GM23248 (cell line): ENCODE measurements at places on chromosomes 12 and 14. TPM values are rescaled to one million over a fixed set of nuclear protein-coding genes. Genes with fewer than 3 reads are reported as not detected.

DNA sequence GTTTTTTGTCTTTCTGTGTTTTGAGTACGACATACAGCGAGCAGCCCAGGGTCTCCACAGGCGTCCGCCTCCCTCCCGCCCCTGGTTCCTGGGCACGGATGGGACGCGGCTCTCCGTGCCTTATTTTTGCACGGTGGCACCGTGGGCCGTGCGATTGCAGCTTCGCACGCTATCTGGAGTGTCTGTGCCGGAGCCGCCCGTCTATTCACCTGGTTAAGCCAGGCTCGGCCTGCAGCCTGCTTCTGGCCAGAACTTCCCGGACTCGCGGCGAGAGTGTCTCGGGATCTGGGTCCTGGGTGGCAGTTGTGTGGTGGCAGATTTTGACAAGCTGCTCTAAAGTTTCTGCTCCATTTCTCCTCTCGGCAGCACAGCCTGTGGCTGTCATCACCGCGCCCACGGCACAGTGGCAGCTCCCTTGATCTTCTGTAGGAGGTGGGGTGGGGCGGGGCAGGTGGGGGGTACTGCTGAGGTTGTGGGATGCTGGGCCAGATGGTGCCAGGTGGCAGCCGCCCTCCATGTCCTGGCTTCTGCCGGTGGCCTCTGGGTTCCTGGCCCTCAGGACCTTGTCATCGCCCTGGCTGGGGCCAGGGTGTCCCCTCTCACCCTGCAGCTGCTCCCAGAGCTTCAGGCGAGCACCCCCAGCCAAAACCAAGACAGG lies 2.9 kb downstream of the MMP17 start:
- H3K4me1 ChIP-seq, result no peaks in the 10 kb centered on the region

- H3K4me1 ChIP-seq, result no peaks in the 10 kb centered on the region
- H3K4me3 ChIP-seq, result no peak overlapping the region
- no peak for DNase-seq
- no peaks in the 10 kb centered on the region for H3K27me3 ChIP-seq
- H3K36me3 ChIP-seq, result no peaks in the 10 kb centered on the region
- H3K27ac ChIP-seq, result no peak overlapping the region
These were observed 240.7 kb upstream of the PLEKHG7 start for GRCh38 chr12:92462049-92462448.

- peaks cover 20% of the 10 kb centered on the region for H3K4me1 ChIP-seq
- H3K36me3 ChIP-seq, result no peaks in the 10 kb centered on the region
- peak; percentile 64 for DNase-seq
- H3K27ac ChIP-seq, result peak overlapping the region; percentile 71
- H3K4me3 ChIP-seq, result peak overlapping the region; percentile 93
These were observed 787 bp downstream of the ACAD10 start for GRCh38 chr12:111686574-111687105.

DNA sequence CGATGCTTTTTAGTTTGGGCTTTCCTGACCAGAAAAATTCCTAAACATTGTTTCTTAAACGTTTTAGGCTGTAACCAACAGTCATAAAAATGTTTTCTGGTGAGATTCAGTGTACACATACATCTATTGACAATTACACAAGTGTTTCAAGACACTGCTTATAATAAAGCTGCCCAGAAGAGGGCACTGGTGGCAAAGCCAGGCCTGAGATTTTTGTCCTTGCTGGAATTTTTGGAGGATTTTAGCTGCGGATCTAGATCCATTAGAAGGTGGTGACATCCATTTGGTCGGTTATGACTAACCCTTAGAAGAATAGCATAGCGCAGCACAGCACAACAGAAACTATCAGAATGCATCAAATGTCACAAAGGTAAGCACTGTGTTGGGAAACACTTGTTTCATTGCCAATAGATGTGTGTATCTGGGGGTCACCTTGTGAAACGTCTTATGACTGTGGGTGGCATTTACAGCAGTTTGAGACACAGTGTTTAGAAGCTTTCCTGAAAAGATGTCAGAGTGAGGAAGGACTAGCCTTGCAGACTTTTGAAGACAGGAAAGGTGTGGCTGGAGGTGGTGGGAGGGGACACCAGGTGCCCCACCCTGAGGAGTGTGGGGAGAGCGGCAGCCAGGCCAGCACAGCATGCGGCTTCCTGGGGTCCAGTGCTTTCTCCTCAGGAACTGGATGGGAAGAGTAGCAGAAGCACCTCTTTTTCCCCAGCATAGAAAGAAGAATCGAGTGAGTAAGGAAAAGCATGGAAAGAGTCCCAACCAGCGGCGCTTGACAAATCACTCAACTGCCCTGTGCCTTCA lies 54.7 kb upstream of the FKBP4 start:
- H3K4me3 ChIP-seq, result no peak overlapping the region
- H3K27me3 ChIP-seq, result peaks cover 55% of the 10 kb centered on the region
- no peaks in the 10 kb centered on the region for H3K4me1 ChIP-seq
- no peak overlapping the region for H3K27ac ChIP-seq
- H3K36me3 ChIP-seq, result no peaks in the 10 kb centered on the region

DNA sequence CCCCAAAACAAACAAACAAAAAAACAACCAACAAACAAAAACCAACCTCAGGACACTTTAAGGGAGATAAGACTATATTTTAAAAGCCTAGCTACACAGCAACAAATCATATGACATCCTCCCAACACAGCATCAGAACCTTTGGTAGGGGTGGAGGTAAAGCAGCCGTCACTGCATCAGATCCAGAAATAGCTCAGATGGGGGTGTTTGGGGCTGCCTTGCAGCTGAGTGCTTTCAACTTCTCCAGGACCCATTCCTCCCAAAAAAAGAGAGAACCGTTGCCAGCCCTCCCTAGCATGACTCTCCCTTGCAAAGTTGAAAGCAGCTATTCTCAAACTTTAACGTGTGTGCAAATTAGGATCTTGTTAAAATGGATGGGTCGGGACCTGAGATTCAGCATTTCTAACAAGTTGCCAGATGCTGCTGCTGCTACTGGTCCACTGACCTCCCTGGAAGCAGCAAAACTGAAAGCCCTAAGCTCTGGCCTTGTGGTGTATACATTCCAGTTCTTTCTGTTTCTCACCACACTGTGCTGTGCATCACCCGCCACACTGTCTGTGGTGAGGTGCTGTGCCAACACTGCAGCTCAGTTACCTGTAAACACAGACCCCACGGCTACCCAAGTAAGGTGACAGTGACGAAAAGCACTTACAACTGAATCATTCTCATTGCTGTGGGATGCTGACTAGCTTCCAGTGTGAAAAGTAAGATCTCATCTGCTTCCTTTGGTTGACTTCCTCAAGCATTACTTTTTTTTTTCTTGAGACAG lies 54.0 kb downstream of the SLC38A1 start:
- peaks cover 8% of the 10 kb centered on the region for H3K4me1 ChIP-seq
- H3K4me3 ChIP-seq, result no peak overlapping the region
- H3K27me3 ChIP-seq, result no peaks in the 10 kb centered on the region

DNA sequence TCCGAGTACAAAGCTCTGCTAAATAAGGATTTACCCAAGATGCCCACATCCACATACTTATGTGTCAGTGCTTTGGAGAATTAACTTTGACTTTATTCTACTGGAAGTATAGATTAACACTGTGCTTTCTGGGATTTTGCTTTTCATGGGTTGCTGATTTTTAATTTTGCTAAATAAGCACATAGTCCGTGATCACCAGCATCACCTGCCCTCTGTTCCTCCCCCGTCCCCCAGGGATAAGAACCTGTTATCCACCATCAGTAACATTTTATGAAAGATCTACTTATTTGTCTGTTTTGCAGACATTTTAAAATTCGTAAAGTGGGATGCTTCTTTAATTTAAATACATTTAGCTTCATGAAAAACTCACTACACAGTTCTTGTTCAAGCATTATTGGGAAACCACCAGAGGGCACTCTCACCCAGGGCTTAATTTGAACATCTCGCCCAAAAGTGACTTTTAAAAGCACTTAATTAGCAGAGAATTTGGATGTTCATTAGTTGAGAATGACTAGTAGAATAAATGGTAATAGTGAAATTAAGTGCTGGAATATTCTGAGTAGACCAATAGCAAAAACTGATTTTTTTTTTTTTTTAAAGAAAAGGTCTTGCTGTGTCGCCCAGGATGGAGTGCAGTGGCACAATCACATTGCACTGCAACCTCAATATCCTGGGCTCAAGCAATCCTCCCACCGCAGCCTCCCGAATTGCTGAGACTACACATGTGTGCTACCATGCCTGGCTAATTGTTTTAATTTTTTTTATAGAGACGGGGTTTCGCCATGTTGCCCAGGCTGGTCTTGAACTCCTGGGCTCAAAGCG lies 35.7 kb downstream of the MRPL42 start:
- H3K4me3 ChIP-seq, result no peak overlapping the region
- peaks cover 8% of the 10 kb centered on the region; the same call in 1 of the 2 replicates for H3K36me3 ChIP-seq
- no peaks in the 10 kb centered on the region for H3K27me3 ChIP-seq
- H3K27ac ChIP-seq, result no peak overlapping the region

DNA sequence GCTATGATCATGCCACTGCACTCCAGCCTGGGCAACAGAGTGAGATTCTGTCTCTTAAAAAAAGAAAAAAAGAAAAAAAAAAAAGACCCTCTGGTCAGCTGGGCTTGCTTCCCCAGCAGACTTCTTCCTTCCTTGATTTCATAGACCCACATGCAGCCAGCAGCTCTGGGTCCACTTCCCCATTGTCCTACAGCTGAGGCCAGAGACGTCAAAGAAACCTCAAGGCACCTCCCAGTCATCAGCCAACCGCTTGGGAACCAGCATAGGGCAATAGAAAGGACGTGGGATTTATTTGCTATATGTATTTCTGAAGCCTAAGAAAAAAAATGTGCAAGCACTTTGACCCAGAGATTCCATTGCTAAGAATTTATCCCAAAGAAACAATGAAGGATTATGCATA lies 35.4 kb upstream of the SPPL3 start:
- H3K27ac ChIP-seq, result no peak overlapping the region
- H3K4me3 ChIP-seq, result no peak overlapping the region
- H3K27me3 ChIP-seq, result peaks cover 15% of the 10 kb centered on the region; the same call in 1 of the 2 replicates
- DNase-seq, result no peak

DNA sequence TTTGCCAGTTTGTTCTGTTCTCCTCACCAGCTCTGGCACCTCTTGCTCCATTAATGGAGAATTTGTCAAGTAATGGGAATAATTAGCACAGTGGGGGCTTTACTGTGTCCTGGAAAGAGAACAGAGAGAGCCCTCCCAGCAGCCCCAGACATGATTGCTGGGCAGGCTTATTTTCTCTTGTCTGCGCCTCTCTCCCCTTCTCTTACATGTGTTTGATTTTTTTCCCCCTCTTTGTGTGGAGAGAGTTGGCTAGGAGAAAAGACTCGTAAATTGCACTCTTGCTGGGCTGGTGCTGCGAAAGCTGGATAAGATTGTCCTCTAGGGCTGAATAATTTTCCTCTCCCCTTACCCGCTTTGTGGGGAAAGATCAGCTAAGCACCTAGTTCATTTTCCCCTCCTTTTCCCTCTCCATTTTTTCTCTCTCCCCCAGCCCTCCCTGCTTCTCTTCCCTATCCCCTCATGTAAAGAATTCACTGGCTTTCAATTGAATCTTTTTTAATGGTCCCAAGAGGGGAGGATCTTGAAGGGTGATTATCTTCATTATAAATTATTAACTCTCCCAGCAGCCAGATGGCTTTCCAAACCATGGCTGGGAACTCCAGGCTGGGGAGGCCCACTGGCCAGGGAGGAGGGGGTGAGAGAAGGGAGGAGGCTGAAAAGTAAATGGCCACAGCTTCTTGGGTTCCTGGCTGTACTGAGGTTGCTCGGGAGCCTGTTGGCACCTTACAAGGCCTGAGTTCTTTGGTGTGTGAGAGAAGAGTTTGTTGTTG lies 62.2 kb downstream of the NRXN3 start:
- H3K36me3 ChIP-seq, result no peaks in the 10 kb centered on the region
- H3K4me3 ChIP-seq, result no peak overlapping the region
- no peaks in the 10 kb centered on the region; the same call in 1 of the 2 replicates for H3K27me3 ChIP-seq
- DNase-seq, result no peak

DNA sequence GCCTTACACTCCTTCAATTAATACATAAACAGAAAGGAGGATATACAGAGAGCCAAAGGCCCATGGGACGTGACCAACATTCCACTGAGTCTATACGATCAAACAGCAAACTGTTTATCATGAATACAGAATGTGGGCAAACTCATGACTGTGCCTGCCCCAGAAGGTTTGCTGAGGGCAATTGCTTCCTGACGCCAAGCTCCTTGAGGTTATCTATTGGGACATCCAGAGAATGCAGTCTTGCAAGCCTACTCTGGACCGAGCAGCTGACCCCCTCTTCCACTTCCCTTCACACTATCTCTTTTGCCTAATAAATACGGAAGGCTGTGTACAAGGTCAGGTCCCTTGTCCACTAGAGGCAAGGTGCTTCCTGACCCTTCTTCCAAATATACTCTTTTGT lies 18.5 kb upstream of the SLC10A1 start:
- H3K27ac ChIP-seq, result no peak overlapping the region
- H3K4me3 ChIP-seq, result no peak overlapping the region
- peaks cover 62% of the 10 kb centered on the region for H3K27me3 ChIP-seq
- no peak for DNase-seq

DNA sequence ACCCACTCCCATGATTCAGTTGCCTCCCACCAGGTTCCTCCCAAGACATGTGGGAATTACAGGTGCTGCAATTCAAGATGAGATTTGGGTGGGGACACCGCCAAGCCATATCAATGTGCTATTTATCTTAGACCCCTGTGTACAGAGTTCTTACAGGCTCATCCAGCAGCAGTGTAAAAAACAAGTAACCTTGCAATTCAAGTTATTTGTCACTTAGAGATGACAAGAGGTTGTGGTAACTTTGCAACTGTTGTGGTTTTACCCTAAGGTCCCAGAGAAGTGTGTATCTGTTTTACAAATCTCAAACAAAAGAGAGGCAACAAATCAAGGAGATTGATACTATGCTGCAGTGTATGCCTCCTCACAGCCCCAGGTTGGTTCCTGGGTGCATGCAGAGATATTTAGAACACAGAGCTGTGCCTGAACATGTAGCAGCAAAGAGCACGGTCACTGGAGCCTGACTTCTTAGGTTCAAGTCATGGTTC lies 11.5 kb upstream of the HELB start:
- no peaks in the 10 kb centered on the region; the same call in 1 of the 2 replicates for H3K27me3 ChIP-seq
- H3K4me1 ChIP-seq, result no peaks in the 10 kb centered on the region
- H3K4me3 ChIP-seq, result no peak overlapping the region

- DNase-seq, result peak; percentile 79
- H3K27ac ChIP-seq, result peak overlapping the region; percentile 79
These were observed 1.5 kb upstream of the EFS start for GRCh38 chr14:23366426-23366921.

- H3K4me1 ChIP-seq, result peaks cover 8% of the 10 kb centered on the region
- DNase-seq, result peak; percentile 46
- H3K27me3 ChIP-seq, result no peaks in the 10 kb centered on the region
These were observed 94.8 kb downstream of the LRP6 start for GRCh38 chr12:12171991-12172511.

GRCh38 chr12:2633825-2634200 lies 161.0 kb upstream of the FKBP4 start:
- no peak for DNase-seq
- no peak overlapping the region for H3K27ac ChIP-seq
- no peaks in the 10 kb centered on the region for H3K27me3 ChIP-seq
- H3K36me3 ChIP-seq, result no peaks in the 10 kb centered on the region
- H3K4me1 ChIP-seq, result no peaks in the 10 kb centered on the region
- no peak overlapping the region for H3K4me3 ChIP-seq

DNA sequence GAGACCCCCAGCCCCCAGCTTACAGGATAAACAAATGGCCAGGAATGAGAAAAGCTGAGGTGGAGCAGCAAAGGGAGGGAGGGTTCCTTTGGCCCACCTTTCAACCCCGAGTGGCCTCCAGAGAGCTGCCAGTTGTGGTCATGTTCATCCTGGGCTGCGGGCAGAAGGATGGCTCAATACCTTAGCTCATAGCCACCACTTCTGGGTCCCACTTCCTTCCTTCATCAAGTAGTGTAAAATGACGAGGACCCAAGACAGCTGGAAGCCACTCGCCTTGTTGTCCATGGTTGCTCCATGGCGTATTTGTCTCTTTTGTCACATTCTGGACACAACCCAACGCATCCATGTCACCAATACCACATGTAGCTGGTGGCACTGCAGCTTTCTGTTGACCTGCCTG lies 24.2 kb downstream of the CRACR2A start:
- no peaks in the 10 kb centered on the region for H3K27me3 ChIP-seq
- H3K4me3 ChIP-seq, result no peak overlapping the region
- no peak overlapping the region for H3K27ac ChIP-seq
- H3K36me3 ChIP-seq, result no peaks in the 10 kb centered on the region

The FOXN4 gene
- total RNA-seq, result not detected in 2 replicates

The PPP4R4 gene
- under 0.01 and 0.22 TPM in 2 replicates for total RNA-seq

The SAMD15 gene
- total RNA-seq, result 1.4 and 2.8 TPM in 2 replicates
